ENCODE measurements at places on chromosomes 5 and 9.
A peak's percentile ranks its signal among the peaks of the same experiment; 100 is the strongest.

GRCh38 chr5:134189031-134189430, 12.3 kb upstream of the SKP1 start:
- DNase-seq, result no peak

GRCh38 chr9:121366611-121367192, 3.3 kb downstream of the STOM start:
- DNase-seq, result no peak

- no peak for DNase-seq
Observed at GRCh38 chr5:6158974-6159831, 219.1 kb downstream of the MED10 start.

GRCh38 chr9:98074115-98074990, 17.8 kb downstream of the NANS start:
- peak; percentile 46 for DNase-seq

GRCh38 chr5:19853616-19854240, 134.3 kb downstream of the CDH18 start:
- no peak for DNase-seq

GRCh38 chr9:135810806-135811575, 96.4 kb downstream of the CAMSAP1 start:
- DNase-seq, result peak; percentile 19

- no peak for DNase-seq
Observed at GRCh38 chr5:109141222-109142200, 268.3 kb downstream of the PJA2 start.

DNA sequence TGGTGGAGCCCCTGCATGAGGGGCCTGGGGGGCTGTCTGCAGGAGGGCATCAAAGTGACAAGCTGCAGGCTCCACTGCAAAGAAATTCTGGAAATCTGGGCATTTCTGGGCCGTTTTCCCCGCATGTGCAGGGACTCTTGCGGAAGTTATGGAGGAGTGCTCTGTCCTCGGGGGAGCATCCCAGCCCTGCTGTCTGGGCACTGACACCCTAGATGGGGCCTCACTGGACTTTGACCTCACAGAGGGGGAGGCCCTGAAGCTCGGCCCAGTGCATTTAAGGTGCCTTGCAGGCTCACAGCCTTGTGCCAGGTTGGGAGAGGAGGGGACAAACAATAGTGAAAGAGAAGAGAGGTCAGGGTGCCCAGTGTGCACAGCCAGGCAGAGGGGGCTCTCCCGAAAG, 35.4 kb downstream of the LHX3 start:
- no peak for DNase-seq

DNA sequence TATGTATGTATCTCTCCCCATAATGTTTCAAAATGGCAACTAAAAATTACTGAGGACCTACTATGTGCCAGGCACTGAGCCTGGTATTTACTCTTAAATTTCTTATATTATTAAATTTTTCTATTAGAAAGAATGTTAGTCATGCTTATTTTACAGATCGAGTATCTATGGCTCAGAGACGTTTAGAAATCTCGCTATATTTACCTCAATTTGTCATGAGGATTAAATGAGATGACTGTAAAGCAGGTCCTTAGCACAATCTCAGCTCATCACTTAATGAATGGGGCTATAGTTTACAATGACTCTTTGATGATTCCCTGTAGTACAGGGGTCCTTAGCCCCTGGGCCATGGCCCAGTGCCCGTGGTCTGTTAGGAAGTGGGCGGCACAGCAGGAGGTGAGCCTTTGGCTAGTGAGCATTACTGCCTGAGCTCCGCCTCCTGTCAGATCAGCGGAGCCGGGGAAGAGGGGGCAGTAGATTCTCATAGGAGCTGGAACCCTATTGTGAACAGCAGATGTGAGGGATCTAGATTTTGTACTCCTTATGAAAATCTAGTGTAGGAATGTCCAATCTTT, 15.5 kb downstream of the ENC1 start:
- no peak for DNase-seq

- no peak for DNase-seq
Observed at GRCh38 chr9:131702911-131703310, 37.0 kb downstream of the RAPGEF1 start.

DNA sequence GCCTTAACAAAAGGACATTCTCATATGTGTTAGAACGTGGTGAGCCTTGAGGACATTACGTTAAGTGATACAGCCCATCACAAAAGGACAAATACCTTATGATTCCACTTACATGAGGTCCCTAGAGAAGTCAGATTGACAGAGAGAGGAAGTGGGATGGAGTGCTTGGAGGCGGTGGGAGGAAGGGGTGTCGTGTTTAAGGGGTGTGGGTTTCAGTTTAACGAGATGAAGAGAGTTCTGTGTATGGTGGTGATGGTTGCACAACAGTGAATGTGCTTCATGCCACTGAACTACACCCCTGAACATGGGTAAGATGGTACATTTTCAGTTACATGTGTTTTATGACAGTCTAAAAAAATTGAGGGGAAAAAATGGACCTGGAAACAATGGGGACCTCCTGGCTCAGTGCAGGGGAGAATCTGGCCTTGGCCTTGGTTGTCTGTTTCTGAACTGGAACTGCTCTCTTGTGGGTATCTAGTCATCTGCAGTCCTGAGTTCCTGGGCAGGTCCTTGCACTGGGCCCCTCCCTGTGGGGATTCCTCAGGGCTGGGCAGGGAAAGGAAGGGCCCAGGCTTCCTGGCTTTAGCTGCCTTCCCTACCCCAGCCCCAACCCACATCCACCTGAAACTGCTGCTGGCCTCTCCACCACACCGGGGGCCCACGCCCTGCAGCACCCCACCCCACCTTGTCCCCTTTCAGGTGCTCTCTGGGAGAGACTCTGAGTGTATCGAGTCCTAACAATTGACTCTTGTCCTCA, 17.8 kb downstream of the LRRC8A start:
- no peak for DNase-seq

GRCh38 chr9:85173967-85174366, 504.4 kb downstream of the NTRK2 start:
- no peak for DNase-seq

GRCh38 chr9:107827304-107827703, 337.7 kb upstream of the KLF4 start:
- DNase-seq, result no peak

GRCh38 chr9:37034938-37035647, 1.0 kb upstream of the PAX5 start:
- DNase-seq, result no peak

GRCh38 chr5:60529001-60529400, 171.0 kb downstream of the DEPDC1B start:
- no peak for DNase-seq

- no peak for DNase-seq
Observed at GRCh38 chr5:2288466-2288865, 405.7 kb upstream of the IRX4 start.

GRCh38 chr9:6758248-6758497, 400 bp downstream of the KDM4C start:
- DNase-seq, result no peak

DNA sequence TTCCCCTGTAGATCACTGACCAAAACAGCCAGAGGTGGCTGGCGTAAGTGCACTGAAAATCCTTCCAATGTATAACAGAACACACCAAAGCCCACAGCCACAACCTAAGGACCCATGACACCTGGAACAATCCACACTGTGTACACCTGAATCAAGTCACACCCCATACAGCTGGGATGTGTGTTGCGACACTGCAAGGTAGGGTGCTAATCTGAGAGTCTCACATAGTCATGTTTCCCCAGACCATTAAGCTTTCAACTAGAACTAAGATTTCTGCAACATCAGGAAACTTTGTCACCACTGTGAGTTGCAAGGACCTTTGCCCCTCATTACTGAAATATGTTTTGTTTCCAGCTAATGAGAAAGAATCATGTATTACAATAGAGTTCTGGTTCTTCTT, 59.4 kb downstream of the MED27 start:
- DNase-seq, result no peak

GRCh38 chr9:105064248-105065097, 136.5 kb upstream of the ABCA1 start:
- DNase-seq, result peak; percentile 59

DNA sequence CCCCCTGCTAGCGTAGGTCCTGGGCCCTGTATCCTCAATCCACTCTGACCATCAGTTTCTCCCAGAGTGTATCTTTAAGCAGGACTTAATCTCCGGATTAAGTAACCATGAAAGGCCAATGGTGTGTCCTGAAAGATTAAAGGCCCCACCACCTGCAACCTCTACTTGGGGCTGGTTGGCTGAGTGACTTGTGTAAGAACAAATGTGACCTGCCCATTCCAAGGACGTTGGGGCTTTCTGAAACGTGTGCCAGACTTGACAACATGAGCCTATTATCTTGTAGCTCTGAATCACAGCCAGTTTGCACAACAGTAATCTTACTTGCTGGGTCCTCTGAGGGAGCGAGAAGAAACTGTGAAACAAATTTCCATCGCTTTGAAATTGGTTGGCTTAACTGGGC, 3.1 kb upstream of the PRELID2 start:
- DNase-seq, result no peak

DNA sequence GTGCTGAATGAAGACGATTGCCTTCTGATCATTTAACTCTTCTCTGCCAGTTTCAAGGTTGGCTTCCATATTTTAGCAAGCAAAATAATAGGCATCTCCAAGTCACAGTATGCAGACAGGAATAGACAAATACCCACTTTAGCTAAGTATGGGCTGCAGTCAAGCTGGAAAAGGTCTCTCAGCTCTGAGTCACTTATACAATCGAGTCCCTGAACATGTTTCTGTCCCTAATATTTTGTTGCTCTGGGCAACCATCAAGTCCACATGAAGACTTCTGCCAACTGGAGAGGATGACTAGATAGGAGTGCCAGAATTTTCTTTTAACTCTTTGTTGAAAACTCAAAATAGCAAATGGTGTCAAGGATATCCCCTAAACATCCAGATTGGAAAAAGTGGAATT, 575.3 kb downstream of the RAB3C start:
- no peak for DNase-seq

DNA sequence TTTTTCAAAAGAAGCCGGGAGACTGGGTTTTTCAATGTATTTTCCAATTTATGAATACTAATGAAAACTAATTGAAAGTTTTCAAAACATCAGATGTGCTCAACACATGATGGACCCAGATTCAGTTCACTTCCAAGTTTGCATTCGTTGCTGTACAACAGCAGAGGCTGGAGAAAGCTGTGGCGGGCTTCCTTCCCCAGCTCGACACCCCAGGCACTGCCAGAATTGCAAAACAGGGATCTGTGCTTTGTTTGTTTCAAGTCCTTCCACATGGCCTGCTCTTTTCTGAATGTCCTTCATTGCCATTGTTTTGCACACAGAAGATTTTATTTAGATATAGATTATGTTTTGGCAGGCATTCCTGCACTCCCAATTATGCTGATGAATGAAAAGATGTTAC, 30.3 kb upstream of the INSYN2B start:
- no peak for DNase-seq

- DNase-seq, result no peak
Observed at GRCh38 chr9:112028242-112029221, 131.9 kb downstream of the UGCG start.

GRCh38 chr9:69951411-69951810, 92.2 kb upstream of the MAMDC2 start:
- no peak for DNase-seq

DNA sequence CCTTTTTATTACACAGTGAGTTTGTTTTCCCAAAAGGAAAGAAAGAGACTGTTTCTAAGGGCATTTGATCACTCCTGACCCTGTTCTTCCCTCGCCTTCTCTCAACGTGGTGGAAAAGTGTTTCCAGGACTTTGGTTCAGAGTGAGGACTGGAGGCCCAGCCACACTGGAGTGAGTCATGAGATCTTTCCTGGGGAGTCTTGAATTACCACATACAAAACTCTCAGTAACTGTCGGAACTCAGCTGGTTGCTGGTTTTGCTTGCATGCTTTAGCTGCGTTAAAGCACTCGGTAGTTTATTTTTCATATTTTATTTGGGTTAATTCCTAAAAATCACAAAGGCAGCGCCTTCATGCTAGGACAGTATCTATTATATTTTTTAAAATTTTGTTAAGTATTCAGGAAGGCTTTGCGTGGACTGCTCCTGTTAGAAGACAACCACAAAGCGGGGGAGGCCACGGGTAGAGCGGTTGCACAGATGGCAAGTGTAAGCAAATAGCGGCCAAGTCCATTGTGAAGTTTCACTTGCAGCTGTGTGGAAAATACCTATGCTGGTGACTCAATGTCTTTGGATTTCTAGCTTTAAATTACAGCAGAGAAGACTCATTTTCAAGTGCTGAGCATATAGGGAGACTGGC, 77.7 kb downstream of the ARSB start:
- no peak for DNase-seq

DNA sequence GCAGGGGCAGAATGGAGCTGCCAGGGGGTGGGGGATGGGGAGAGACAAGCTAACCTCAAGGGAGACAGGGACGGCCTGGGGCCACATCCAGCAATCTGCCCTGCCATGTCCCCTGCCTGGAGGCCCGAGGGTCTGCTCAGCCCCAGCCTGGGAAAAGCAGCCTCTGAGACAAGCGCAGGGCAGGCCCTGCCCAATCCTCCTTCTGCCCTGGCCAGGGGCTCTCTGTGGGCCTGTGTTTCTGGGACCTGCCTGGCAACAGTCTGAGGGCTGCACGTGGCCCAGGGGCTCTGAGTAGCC, 13.9 kb upstream of the QSOX2 start:
- no peak for DNase-seq

DNA sequence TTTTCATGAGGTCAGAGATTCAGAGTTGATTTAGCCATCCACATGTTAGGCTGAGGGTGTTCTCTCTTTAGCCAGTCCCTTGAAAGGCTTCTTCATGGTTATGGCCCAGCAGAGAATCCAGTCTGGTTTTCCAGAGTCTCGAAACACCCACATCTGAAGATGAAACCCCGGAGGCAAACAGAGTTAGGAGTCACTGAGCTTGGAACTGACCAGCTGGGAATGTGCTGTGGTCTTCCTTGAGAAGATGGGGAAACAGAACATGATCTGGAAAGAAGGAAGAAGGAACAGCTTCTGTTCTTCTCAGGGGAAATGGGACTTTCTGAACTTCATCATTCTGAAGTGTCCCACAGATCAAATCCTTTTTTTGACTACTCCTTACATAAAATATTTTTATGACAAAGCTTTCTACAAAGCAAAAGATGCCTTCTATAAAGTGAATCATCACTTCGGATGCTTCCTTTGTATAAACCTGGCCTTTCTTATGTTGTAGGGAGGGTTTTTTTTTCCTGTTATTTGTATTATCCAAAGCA, 45.4 kb downstream of the ZNF618 start:
- no peak for DNase-seq

DNA sequence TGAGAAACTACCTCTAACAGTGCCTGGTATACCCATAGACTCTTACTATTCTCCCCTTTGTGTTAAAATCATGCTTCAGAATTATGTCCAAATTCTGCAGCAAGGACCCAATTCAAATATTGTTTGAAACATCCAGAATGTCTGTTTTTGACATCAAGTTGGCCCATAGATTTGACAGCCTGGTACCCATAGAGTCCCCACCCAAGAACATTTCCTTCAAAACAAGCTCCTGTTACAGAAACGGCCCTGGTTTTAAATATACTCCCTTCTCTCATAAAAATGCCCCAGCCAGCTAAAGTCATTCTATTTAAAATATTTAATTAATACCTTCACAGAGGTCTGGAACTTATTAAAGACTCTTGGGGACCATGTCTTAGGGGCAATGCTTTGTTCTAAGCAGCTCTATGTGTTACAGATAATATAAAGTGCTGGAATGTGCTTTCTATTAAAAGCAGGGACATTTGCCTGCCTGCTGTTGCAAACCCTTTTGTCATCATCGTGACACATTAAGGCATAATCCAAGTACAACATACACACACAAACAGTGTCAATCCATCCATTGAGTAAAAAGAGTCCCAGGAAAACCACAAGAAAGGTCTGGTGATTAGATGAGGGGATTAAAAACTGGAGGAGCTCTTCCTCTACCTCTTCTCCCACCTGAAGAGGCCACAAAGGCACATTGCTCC, 321.7 kb downstream of the MLLT3 start:
- no peak for DNase-seq

Data from omental fat pad (tissue), 4 donors.